Suppressor macrophage treated with lipopolysaccharide for 4 hours (primary cell): ENCODE measurements at places on chromosomes 7 and 10.

DNA sequence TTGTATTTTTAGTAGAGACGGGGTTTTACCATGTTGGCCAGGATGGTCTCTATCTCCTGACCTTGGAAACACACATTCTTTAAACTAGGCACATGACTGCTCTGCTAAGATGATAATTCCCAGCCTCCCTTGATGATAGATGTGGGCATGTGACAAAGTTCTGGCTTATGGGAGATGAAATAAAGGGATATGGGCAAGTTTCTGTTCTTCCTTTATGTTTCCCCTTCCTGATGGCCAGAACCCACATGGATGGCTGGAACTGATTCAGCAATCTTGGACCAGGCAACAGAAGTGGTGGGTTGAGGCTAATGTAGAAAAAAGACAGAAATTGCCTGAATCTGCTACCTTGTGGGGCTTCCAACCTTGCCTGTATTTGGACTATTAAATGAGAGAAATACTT, 60.7 kb upstream of the NRP1 start:
- peak; percentile 21 for DNase-seq

GRCh38 chr7:101691822-101692384, 62.8 kb upstream of the MYL10 start:
- DNase-seq = peak; percentile 34

GRCh38 chr10:93911866-93912265, 18.1 kb downstream of the SLC35G1 start:
- no peak for DNase-seq

- DNase-seq = no peak
Observed at GRCh38 chr7:81498176-81498575, 271.7 kb downstream of the HGF start.

DNA sequence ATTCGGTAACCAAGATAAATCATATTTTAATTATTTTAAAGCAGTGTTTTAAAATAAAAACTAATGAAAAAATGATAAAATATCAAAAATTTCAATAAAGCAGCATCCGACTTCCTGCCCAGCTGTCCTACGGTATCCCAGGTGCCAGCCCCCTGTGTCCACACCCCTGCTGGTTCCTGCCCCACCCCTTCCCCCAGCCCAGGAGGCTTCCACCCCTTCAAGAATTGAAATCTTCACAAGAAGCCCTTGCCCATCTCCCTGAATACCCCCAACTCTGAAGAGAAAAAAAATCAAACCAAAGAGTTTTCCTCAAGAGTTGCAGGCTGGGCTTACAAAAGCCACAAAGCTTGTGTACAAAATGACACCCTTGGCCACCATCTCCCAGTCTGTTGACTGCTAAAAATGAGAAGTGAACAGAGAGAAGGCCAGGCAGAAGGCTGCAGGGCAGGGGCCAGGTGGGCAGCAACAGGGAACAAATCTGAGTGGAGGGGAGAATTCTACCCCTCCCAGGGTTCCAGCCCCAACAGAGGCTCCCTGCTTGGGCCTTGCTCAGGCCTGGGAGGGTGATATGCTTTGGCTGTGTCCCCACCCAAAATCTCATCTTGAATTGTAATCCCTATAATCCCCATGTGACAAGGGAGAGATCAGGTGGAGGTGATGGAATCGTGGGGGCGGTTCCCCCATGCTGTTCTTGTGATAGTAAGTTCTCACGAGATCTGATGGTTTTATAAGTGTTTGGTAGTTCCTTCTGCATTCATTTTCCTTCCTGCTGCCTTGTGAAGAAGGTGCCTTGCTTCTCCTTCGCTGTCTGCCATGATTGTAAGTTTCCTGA, 14.5 kb downstream of the GPRIN2 start:
- DNase-seq = no peak

DNA sequence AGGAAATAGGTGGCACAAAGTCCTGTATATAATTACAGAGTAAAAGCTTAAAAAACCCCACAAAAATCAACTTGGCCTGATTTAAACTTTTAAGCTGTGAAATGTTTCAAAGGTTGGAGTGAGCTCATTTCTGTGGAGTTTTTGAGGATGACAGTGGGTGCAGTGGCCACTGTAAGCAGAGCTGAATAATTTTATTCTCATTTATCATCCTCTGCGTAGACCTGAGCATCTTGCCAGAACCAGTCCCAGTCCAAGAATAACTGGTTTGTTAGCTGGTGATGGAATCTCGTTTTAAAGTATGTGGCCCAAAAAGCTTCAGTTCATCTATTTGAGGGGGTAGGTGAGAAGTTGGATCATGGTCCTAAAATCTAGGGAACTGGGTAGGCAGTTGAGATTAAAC, 4.4 kb downstream of the BMPER start:
- DNase-seq = no peak

GRCh38 chr7:17532861-17533404, 234.5 kb downstream of the AHR start:
- peak; percentile 80 for DNase-seq

DNA sequence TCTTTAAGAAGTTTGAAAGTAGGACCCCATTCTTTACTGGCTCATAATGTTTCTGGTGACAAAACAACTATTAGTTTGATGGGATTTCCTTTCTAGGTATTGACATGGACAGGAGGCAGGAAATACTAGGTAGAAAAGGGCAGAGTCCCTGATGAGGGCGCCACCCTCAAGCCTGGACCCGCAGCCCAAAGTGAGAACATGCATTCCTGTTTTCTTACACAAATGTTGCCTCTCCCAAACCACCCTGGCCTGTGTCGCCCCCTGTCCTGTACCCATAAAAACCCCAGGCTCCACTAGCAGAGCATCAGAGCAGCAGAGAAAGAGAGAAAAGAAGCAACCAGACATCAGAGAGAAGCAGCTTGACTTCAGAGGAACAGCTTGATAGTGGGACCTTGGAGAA, 1055.2 kb upstream of the POT1 start:
- no peak for DNase-seq

DNA sequence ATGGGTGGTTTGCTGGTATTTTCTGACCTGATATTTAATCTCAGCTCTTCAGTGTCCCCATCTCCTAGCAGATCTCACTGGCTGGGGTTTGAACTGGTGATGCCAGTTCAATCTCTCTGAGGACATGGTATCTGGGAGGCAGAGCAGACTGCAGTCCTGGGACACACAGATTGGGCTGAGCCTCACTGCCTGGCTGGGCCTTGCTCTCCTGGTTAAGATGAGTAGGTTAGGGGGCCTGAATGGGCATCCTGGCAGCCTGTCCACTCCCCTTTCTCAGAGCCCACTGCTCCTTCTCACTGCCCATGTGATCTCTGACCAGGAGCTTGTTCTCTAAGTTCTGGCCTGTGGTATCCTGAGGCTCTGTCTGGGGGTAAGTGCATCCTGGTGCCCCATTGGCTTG, 363.4 kb downstream of the GLRX3 start:
- DNase-seq = no peak

GRCh38 chr7:81990395-81990794, 220.5 kb upstream of the HGF start:
- DNase-seq = peak; percentile 29

DNA sequence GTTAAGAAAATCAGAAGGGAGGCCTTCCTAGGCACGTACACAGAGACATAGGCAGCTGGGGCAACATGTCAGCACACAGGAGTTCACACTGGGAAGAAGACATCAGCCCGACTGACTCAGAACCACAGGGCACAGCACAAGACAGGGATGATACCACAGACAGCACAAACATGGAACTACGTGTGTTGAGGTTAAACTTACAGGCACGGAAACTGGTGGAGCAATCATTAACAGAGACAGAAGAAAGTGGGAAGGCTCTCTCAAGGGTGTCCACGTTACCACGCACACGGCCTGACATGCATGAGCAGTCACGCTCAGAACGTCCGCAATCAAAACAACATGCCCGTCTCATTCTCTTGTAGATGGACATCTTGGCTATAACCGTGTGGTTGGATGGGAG, 636.4 kb downstream of the KCNMA1 start:
- no peak for DNase-seq

- DNase-seq = peak; percentile 35
Observed at GRCh38 chr10:44998146-44998631, 2.5 kb upstream of the ZNF22 start.

DNA sequence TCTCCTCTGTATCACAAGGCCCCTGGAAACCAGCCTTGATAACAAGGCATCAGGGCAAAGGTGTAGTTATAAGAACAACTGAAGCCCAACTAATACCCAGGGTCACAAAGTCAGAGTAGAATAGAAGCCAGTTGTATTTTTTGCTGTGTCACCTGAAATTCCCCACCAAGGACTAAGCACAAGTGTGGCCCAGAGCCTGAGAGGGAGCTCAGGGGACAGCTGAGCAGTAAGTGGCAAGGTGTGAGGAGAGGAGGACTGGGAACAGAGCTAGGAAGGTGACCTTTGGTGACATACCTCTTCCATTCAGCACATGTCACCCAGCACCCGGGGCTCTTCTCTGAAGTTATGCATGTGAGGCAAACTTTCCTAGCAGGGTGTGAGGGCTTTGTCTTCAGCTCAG, 179.9 kb downstream of the HECW1 start:
- no peak for DNase-seq

GRCh38 chr10:101071267-101071884, 9.6 kb downstream of the KAZALD1 start:
- peak; percentile 99 for DNase-seq

GRCh38 chr10:58615237-58615935, 102.7 kb downstream of the BICC1 start:
- no peak for DNase-seq

DNA sequence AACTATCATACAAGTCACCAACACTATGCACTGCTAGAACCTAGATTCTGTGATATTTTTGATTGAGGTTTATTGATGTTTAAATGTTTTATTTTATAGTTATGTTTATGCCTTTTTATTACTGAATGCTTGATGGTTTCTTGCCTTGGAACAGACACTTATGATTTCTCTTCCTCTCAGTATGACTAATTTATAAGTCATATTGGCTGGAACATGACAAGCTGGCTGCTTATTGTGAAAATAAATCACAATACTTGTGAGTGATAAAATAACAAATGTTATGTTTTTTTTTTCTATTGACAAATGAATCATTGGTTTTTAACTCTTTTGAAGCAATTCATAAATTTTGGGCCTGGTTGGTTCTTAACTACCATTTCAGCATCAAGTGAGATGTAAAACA, 142.0 kb upstream of the MALRD1 start:
- DNase-seq = no peak

DNA sequence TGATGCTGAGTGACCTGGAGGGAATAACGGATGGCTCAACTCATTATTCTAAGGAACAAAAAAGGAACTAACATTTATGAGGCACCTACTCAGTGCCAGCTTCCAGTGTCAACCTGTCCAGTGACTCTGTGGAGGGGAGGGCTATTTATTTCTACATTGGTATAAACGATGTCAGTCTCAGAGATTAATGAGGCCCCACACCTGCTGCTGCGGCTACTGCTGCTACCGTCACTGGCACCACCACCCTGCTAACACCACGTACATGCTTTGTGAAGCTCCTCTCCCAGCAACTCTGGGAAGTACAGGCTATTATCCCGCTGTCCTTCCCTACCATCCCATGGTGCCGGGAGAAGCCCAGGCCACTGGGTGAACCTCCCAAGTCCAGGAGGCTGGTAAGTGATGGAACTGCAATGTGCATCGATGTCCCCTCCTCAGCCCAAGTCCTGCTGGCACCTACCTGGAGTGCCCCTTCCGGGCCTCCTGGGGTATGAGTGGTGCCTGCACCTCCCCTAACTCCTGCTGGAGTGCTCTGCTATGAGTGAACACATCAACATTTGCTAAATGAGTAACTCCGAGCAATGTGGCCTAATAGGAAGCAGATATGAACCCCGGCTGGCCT, 101.5 kb downstream of the ARHGAP22 start:
- no peak for DNase-seq

DNA sequence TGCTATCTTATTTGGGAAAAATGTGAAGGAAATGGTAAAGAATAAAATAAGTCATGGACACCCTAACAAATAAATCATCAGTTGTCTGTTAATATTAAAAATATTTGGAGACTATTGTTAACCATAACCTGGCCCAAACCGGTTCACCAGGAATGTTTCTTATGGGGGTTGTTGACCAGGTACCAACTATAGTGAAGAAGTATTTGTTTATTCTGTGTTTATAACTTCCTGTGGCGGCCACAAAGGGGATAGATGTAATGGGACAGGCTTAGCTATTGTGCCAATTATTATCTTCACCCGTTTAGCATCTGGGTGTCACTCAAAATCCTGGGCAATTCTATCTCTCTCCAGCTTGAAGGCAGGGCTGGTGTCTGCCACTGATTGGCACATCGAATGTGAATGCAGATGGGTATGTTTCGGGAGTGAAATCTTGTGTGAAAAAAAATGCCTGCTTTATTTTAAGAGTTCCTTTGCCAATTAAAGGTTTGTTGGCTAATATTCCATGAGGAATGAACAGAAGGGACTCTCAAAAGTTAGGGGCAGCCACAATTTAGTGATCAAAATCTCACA, 500.9 kb downstream of the ARL4A start:
- no peak for DNase-seq

GRCh38 chr7:156274557-156274956, 366.0 kb upstream of the RNF32 start:
- DNase-seq = no peak

GRCh38 chr7:50149369-50149768, 56.3 kb upstream of the ZPBP start:
- no peak for DNase-seq

DNA sequence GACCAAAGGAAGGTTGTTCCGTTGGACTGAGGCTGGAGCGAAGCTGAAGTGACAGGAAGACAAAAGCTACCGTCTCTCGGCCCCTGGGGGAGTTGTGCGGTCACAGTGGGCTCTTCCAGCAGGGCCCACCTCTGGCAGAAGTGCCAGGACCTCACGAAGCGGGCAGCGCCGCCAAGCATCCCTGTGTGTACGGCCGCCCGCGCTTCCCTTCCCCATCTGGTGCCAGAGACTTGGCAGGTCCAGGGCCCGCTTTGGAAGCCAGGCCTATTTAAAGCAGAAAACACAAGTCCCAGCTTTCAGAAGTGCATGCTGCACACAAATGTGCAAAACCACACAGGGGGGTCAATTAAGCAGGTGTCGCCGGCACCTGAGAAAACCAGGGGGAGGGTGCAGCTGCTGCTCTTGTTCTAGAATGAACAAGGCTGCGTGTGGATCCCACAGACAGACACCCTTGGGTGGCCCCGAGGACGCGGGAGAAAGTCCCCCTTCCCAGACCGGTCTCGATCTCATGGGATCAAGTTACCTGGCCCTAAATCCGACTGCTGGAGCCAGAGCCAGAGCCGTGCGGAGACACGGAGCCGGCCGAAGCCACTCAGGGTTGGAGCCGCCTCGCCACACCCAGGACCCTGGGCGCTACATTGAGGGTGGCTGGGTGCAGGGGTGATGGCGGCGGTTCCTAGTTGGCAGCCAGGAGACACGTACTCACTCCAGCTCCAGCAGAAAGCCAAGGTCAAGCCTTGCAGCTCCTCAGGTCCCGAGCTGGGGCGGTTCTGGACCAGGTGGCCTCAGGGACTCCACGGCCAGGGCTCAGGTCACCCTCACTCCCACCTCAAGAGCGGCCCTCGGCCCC, 51.8 kb upstream of the PPP2R2D start:
- DNase-seq = no peak

GRCh38 chr10:76878514-76878913, 759.1 kb downstream of the KCNMA1 start:
- DNase-seq = no peak

GRCh38 chr10:52566471-52567246, 205.9 kb downstream of the MBL2 start:
- DNase-seq = peak; percentile 25

- DNase-seq = no peak
Observed at GRCh38 chr10:67077376-67077775, 151.5 kb downstream of the LRRTM3 start.

- DNase-seq = peak; percentile 22
Observed at GRCh38 chr10:69786791-69787190, 14.9 kb upstream of the COL13A1 start.
